Stimulated activated naive CD4-positive, alpha-beta T cell treated with Interleukin-2 at 50 U/mL for 16 hours (primary cell): ENCODE measurements at places on chromosomes 6 and 20.

DNA sequence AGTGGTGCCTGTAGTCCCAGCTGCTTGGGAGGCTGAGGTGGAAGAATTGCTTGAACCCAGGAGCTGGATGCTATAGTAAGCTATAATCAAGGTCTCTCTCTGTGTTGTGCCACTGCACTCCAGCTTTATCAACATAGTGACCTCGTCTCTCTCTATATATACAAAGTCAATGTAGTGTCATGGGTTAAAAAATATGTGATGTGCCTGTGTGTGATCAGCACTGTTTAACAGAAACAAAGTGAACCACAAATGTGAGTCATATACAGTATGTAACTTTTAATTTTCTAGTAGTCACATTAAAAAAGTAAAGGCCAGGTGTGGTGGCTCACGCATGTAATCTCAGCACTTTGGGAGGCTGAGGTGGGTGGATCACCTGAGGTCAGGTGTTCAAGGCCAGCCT lies 85.3 kb upstream of the RNF24 start:
- DNase-seq = no peak

DNA sequence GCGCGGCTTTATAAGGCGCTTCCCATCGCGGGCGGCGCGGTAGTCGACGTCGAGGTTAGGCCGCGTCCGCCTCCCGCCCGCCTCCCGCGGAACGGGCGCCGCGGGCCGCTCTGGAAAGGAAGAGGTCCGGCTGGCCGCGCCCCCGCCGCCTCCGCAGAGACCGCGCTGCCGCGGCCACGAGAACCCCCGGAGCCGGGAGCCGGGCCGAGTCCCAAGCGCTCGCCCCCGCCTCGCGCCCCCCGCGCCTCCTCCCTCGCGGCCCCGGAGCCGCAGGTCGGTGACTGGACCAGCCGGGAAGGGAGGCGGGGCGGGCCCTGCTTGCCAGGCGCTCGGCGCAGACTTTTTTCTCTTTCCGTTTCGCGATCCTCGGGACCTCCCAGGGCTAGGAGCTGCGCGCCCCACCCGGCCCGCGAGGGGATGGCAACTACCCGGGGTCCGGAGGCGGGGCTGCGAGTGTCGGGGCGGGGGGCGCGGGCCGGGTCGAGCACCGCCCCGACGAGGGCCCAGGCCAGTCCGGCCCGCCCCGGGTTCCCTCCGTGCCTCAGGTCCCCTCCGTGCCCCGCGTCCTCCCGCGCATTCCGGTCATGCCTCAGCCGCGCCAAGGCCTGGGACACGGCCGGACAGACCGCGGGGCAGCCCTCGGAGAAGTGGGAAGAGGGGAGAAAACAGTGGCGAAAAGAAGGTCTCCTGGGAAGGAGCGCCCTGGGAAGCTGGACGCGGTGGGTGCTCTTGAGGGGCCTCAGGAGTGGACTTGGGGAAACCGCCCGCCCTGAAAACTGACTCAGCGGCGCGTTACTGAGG lies 417 bp upstream of the PXDC1 start:
- peak; percentile 72 for DNase-seq

- no peak for DNase-seq
Measured at GRCh38 chr6:90303039-90303438, 6.4 kb upstream of the BACH2 start.

- no peak for DNase-seq
Measured at GRCh38 chr6:16004934-16005679, 123.8 kb upstream of the MYLIP start.

GRCh38 chr20:18267815-18268214 lies 20.5 kb upstream of the ZNF133 start:
- no peak for DNase-seq

- peak; percentile 10 for DNase-seq
Measured at GRCh38 chr6:37314487-37315156, 39.2 kb upstream of the RNF8 start.

DNA sequence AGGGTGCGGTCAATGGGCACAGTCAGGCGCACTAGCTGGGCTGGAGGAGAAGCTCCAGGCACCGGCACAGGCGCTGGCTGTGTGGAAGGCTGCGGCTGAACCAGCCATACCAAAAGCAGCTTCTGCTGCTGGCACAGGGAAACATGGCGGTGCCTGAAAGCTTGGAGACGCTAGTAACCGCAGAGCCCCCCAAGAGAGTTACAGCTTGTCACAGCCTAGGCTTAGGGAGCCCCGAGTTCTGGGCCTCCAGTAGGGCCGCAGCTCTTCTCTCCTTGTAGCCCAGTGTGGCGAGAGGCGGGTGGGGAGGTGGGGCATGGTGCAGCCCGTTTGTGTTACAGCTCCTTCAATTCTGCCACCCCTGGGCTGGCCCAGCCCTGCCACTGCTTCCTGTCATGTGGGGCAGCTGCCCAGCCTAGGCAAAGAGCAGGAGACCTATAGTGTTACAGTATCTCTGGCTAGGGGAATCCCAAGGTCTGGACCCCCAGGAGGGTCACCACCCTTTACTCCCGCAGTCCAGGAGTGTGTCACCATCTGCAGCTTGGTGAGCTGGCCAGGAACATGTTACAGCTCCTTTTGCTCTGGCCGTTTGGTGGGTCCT lies 58.6 kb upstream of the MANEA start:
- DNase-seq = no peak

- DNase-seq = no peak
Measured at GRCh38 chr6:105301756-105302616, 100.9 kb downstream of the PREP start.

DNA sequence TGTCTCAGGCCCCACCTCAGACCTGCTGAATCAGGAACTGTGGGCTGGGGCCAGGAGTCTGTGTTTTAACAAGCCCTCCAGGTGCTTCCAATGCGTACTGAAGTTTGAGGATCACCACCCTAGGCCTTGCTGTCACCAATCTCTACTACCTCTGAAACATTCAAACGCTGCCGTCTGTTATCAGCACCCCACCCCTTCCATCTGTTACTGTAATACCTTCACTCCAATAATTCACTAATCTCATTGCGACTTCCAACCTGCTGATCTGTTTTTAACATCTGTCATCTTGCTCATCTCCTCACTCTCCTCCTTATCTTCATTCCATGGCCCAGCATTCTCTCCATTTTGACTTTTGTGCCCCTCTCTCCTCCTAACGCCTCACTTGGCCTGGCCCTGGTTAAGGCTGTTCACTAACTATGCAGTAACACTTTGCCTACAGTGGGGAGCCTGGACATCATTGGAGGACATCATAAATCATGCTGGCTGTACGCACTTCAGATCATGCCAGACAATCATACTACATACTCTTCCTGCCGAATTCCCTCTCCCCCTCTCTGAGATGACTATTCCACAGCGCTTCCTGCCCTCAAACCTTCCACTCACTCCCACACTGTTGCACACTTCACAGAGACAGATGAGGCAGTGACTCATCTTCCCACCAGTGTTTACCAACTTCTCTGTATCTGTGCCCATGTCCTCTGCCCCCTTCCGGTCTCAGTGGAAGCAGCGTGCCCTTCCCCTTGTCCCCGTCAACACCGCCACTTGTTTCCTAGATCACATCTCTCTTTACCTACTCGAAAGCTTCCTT lies 3.0 kb upstream of the GUCA1B start:
- peak; percentile 8 for DNase-seq

DNA sequence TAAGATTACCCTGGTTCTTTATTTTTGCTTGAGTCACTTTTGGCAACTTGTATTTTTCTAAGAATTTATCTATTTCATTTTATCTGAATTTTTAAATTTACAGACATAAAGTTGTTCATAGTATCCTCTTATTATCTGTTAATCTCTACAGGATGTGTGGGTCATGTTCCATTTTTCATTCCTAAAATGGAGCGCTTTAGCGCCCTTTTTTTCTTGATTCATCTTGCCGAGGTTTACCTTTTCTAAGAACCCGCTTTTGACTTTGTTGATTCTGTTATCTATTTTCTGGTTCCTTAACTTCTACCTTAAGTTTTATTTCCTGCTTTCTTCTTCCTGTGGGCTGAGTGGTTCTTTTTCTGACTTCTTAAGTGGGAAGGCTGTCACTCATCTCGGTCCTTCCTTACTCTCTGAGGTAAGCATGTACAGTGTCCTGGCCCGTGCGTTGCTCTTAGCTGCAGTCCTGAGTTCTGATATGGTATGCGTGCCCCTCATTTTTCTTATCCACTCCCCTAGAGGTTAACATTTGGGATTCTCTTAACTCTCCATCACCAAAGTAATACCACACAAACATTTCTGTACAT lies 399.8 kb downstream of the CDC5L start:
- DNase-seq = no peak

- DNase-seq = no peak
Measured at GRCh38 chr6:55977959-55978665, 102.7 kb upstream of the BMP5 start.

GRCh38 chr20:38926934-38927616 lies 858 bp downstream of the FAM83D start:
- DNase-seq = no peak
